ENCODE measurements at places on chromosomes 2 and 18.

GRCh38 chr2:144356402-144356801, 163.5 kb downstream of the ZEB2 start:
- no peak for DNase-seq

GRCh38 chr2:85732467-85733120, 21.2 kb upstream of the ATOH8 start:
- DNase-seq, result no peak

DNA sequence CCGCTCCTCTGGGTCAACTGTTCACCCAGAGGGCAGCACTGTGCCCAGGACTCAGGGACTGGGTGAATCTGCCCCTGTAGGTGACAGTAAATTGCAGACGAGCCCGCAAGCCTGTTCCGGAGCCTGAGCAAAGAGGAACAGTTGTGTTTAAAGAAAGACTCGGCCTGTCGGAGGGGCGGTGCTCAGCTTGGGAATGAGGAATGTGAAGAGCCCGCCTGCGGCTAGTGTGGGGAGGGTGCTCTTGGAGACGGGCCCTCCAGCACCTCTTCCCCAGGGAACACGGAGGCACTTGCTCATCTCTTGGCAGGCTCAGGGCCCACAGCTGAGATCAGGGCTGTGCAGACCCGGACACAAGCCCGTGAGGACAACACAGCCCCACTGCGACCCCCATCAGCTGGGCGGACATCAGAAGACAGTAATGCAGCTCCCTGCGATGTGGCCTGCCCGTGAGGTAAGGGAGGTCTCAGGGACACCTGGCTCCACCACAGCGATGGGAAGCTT, 299.0 kb downstream of the NDUFA10 start:
- peak; percentile 19 for DNase-seq

- no peak for DNase-seq
Measured at GRCh38 chr2:227627769-227628168, 10.5 kb downstream of the SCYGR4 start.

- DNase-seq, result no peak
Measured at GRCh38 chr2:63555931-63556330, 32.3 kb downstream of the WDPCP start.

DNA sequence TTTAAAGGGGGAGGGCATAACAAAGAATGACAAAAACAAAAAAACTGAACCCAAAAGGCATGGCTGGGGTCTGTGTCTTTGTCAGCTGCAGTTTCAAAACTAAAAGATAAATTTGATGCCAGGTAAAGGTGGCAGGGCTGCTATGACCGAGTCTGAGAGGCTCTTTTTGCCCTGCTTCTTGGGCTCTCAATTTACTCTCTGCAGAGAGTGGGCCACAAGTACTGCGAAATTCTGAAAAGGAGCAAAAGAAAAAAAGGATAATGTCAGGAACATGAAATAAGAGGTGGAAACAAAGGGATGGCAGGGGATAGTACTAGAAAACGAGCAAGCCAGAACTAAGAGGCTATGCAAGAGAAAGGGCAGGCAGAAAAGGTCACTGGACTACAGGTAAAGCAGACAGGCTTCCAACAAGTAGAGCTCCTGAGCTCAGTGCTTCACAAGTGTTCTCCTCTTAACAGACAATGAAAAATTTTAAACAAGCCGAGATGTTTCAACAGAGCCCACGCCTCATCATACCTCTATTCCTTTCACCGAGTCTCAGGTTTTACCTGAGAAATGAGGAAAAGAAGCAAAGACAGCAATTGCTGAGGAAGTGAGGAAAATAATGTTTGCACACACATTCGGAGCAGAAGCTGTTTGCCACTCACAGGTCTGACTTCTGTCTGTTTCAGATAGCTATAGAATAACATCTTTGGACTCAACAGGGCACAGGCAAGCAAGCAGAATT, 7.3 kb downstream of the IRS1 start:
- peak; percentile 23 for DNase-seq

DNA sequence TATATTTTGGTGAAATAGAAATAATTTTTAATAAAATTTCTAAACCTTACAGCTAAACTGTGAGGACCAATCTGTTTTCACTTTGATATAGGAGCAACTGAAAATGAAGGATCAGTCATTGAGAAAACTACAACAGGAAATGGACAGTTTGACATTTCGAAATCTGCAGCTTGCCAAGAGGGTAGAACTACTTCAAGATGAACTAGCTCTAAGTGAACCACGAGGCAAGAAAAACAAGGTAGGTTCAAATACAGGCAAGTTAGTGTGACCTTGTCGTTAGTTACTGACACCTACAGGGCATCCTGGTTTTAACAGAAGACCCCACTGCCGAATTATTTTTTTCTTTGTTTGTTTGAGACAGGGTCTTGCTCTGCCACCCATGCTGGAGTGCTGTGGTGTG, 75.5 kb upstream of the STON1 start:
- no peak for DNase-seq

GRCh38 chr2:45876611-45877010, 225.1 kb downstream of the PRKCE start:
- no peak for DNase-seq

DNA sequence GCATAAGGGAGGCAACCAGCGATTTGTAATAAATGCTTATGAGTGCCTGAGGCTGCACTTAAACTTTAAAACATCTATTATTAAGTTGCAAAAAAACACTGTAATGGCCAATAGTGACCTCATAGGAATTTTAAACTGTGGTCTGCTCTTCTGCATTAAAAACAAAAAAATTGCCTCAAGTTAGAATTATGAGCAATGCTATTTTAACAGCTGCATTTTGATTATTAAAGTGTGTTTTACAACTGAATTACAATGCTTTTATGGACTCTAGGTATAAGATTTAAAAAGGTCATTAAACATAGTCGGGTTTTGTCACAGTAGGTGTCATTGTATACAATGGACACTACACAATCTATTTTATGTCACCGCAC, 528.7 kb upstream of the FANCL start:
- no peak for DNase-seq

- no peak for DNase-seq
Measured at GRCh38 chr2:64967601-64968000, 21.6 kb upstream of the SLC1A4 start.

GRCh38 chr18:49206717-49207116, 253.7 kb downstream of the DYM start:
- DNase-seq, result no peak

GRCh38 chr2:120520929-120521912, 175.3 kb downstream of the INHBB start:
- DNase-seq, result no peak

DNA sequence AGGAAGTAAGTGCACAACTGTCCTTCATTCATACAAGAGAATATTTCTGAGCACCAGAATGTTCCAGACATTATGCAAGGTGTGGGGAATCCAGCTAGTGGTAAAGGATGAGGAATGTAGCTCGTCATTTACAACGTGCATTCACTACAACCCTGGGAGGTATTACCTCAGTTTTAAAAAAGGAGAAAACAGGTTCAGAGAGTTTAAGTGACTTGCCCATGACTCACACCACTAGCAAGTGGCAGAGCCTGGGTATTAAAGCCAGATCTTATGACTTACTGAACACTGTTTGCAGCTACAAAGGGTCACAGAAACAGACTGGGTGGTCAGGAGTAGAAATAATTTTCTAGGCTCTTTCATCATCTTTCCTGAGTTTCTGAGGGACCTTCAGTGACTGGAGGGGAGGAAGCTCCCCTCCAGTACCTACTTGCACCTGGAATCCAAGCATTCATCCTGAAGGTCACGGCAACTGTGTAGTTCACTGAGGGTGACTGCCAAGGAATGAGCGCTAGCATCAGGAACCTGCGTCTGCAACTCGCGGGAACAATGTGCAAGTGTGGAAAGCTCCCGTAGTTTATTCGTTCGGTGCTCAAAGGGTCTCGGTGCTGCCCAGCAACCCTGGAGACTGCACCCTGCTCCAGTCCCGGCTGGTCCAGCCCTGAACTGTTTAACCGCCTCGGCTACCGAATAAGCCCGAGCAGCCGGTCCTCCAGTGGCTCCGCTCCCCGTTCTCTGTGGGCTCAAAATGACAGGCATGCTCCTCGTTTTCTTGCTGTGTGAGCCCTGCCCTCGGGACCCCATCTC, 647 bp downstream of the CCDC121 start:
- DNase-seq, result no peak

GRCh38 chr18:55353806-55354205, 234.2 kb downstream of the TCF4 start:
- DNase-seq, result no peak

DNA sequence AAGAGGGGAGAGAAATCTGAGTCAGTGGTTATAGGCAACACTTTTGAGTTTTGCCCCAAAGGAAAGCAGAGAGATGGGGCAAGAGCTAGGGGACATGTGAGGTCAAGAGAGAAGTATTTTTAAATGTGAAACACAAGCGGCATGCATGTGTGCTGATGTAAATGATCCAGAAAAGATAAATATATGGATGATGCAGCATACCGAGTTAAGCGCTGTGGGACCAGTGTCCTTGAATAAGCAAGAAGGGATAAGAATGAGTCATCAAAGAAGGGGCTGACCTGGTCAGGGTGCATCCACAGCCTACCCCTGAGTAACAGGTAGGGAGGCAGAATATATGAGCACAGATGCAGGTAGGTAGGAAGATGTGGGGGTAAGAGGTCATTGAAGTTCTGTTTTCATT, 180.9 kb downstream of the TRABD2A start:
- DNase-seq, result no peak

DNA sequence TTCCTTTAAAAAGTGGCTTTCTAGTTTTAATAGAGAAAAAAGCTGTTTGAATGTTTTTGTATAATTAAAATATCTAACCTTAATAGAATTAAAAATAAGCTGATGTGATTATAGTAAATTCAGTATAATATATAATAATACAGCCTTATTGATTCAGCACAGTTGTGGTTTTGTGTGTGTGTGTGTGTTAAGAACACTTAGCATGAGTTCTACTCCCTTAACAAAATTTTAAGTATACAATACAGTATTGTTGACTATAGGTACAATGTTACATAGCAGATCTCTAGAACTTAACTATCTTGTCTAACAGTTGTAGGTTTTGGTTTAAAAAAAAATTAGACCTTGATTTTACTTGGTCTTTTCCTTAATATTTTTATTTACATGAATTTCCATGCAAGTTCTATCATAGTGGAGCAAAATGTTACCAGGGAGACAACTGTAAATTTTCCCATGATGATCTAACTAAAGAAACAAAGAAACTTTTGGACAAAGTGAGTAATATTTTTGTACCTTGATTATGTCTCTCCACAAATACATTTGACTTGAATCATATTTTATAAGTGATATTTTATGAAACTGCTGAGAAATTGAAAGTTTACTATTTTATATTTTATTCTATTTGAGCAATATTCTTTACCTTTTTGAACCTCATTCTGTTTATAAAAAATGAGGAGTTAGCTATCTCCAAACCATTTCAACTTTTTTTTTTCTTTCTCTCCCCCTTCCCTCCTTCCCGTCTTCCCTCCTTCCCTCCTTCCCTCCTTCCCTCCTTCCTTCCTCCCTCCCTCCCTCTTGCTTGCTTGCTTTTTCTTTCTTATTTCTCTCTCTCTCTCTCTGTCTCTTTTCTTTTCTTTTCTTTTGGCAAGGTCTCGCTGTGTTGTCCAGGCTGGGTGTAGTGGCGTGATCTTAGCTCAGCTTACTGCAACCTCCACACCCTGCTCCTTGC, 46.3 kb downstream of the ZC3H6 start:
- no peak for DNase-seq

DNA sequence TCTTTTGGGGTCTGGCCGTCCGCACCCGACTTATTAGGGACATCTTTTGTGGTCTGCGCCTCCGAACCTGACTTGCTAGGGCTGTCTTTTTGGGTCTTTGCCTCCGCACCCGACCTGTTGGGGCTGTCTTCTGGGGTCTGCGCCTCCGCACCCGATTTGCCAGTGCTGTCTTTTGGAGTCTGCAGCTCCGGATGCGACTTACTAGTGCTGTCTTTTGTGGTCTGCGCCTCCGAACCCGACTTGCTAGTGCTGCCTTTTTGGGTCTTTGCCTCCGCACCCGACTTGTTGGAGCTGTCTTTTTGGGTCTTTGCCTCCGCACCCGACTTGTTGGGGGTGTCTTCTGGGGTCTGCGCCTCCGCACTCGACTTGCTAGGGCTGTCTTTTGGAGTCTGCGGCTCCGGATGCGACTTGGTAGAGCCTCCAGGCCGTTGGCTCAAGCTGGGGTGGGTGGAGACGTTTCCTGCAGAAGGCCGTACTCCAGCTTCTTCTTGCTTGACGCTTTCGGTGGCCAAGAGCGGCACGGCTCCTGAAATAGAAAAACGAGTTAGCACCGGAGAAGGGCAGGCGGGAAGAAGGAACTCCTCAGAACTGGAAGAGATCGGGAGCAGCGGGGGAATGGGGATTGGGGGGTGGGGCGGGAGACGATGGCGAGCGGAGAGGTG, 498 bp downstream of the TGOLN2 start:
- peak; percentile 65 for DNase-seq

DNA sequence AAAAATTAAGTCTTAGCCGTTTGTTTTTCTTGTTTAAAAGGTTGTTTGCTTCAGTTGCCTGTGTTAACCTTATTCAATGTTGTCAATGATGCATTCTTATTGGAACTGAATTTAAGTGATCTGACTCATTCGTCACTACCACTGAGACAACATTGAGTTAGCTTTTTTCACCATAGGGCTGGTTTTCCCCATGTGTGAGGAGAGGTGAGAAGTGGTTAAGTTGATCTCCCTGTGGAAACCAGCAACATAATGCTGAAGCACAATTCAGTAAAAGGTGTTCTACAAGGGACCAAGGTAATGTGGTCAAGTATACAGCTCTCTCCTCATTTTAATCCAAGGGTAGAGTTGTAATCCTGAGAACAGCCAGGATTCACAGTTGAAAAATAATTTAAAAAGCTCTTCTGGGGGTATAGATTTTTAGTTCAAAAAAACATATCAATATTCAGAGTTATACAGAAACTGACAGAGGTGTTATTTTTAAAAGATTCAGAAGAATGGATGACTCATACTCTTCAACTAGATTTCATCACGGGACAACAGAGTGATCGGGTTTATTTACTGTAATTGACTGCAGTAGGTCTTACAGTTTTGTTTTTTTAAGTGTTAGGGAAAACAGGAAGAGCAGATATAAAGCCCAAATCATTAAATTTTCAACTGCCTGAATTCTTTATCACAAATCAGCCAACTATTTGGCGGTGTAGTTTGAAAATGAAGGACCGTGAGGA, 12.6 kb downstream of the NOP58 start:
- DNase-seq, result no peak

GRCh38 chr2:186508263-186508662, 22.2 kb downstream of the ZC3H15 start:
- no peak for DNase-seq

DNA sequence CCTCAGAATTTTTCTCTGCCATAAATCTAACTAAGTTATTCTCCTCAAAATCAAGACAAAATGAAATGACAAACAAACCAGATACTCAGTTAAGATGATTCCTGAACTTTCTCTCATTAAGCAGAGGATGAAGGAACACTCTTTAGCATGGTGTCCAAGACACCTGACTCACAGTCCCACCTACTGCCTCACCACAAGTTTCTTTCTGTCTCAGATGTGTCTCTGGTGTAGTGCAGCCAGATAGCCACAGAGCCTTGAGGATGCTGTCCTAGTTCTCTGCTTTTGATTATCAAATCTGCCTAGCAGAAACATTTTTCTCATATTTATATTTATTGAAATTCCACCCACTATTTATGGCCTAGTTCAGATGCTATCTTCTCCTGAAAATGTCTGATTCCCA, 103.6 kb upstream of the TMEM200C start:
- no peak for DNase-seq

GRCh38 chr2:102509749-102510148, 36.7 kb downstream of the SLC9A4 start:
- DNase-seq, result no peak

- no peak for DNase-seq
Measured at GRCh38 chr2:145194673-145195072, 674.8 kb upstream of the ZEB2 start.
